ENCODE measurements at places on chromosomes 3 and 15.

DNA sequence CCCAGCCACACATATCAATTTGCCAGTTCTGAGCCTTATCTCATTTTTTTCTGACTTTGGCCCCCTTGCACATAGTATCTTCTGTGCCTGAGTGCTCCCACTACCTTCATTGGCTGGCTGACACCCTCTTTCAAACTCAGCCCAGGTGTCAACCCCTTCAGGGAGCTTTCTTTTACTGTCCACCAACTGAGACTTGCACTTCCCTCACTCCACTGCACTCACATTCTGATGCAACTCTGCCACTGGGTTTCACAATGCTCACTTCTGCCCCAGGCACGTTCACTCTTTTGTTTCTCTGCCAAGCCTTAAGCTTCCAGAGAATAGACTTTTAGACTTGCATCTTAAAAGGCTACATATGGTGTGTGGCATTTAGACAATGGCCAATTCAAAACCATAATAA, 101.5 kb upstream of the CBLB start:
- DNase-seq, result no peak

GRCh38 chr3:141115789-141116541, 64.8 kb downstream of the SPSB4 start:
- DNase-seq, result no peak

GRCh38 chr3:101994386-101994785, 145.1 kb downstream of the NFKBIZ start:
- DNase-seq, result no peak

- DNase-seq, result no peak
Measured at GRCh38 chr3:147396712-147397046, 9.7 kb downstream of the ZIC4 start.

- DNase-seq, result no peak
Measured at GRCh38 chr15:74551714-74552113, 10.7 kb downstream of the ARID3B start.

Data from uterus (tissue), 4 donors.